ENCODE measurements at places on chromosomes 12 and 14.

DNA sequence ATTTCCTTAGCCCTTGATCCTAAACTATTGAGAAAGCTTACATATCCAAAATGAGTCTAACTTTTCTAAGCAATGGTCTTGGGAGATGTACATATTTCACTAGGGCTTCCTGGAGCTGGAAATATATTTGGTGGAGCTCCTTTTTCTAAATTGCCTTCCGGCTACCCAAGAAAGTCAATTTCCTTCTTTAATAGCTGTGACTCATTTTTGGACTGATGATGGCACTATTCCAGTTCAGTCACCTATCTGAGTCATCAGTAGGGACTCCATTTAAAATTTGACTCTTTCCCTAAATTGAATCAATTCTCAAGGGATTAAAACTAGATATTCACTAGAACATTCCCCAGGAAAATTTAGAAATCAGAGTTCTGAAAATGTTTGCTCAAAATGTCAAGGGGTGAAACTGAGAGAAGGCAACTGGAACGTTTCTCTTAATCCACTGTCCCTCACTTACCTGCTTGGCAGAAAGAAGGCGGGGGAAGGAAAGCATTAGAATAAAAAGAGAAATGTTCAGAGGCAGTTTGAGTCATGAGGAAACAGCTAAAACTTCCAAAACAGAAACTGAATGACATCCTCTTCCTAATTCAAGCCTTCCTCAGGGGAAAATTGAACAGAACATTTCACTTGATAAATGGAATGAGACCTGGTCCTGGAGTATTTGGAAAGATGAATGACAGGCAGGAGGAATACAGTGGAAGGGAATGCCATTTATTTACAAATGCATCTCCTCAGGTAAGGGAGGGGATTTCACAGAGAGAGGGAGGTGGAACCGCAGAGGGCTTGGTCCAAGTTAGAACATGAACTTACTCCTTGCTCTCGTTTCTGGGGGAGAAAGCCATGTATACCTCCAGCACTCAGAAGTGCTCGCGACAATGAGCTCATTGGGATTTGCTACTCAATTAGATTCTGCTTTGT is 91.2 kb downstream of the RGS6 start:
- DNase-seq = no peak

DNA sequence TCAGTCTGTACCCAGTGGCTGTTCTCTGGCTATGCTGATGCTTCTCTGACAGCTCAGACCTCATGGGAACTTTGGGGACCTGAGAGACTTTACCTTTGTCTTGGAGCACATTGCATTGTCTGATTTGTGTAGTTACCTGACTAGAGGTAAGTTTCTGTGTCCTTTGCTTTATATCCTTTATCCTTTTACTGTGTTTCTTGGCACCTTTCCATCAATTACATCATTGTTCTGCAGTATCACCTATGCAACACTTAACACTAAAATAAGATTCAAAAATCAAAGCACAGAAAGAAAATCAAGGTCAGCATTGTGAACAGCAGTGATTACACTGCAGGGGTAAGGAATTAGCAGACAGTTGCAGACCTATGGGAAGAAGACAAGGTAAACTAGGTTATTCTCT is 43.8 kb downstream of the SLC35F4 start:
- no peak for DNase-seq

GRCh38 chr14:76696361-76696760 is 64.9 kb upstream of the VASH1 start:
- DNase-seq = no peak

DNA sequence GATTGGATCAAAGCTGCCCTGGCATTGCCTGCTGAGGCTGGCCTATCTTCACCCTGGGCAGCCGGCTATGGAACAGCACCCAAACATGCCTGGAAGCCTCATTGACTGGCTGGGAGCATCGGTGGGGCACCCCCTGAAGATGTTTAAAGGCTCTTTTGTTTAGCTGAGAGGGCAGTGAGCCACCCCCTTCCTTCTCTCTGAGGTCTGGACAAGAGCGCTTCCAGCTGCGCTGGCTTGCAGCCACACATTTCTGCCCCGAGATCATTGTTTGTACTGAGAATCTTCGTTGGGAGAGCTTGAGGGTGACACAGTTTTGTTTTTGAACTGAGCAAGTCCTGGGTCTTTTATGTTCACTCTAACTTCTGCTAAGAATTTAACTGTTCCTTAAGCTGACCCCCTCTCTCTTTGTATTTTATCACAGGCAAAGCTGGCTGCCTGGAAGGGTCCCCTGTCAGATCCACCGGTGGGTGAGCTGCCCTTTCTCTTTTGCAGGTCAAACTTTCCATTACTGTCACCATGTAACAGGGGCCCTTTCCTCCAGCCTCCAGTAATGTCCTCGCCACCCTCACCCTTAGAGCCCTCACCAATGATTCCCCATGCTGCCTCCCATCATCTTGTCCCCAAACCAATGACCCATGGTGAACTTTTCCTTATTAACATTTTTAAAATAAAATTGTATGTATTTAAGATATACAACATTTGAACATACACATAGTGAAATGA is 212.2 kb downstream of the KIF26A start:
- DNase-seq = no peak

- DNase-seq = no peak
These were observed 55.1 kb upstream of the BCL11B start for GRCh38 chr14:99327050-99327449.

DNA sequence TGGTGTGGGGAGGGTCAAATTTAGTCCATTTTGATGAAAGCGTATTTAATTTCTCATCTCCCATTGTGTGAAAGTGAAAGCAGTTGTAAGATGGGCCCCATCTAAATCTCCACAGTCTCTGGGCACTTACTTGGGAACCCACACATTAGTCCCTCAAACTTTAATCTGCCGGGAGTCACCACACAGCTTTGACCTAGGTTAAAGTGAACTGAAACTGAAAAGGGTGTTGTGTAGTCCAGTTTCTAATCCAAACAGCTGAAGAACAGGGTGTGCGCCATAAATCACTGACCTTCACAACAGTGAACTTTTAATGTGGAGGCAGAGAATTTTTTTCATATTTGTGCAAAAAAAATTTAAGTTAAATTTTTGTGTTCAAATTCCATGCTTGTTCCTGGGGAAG is 48.4 kb upstream of the PTPRO start:
- DNase-seq = no peak

- DNase-seq = no peak
These were observed 53.8 kb downstream of the TESC start for GRCh38 chr12:117045160-117046010.

DNA sequence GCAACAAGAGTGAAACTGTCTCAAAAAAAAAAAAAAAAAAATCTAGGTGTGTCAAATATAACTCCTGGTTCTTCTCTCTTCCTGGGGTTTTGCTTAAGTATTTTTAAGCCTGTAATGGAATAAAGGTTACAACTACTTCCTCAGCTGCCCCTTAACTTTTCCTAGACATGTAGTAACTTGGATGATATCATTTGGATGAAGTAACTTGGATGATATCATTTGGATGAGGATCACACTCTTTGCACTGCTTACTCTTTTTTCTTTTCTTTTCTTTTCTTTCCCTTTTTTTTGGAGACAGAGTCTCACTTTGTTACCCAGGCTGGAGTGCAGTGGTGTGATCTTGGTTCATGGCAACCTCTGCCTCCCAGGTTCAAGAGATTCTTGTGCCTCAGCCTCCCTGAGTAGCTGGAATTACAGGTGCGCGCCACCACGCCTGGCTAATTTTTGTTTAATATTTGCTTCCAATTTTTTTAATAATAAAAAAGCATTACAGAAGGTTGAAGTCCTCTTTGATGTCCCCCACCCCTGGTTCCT is 775 bp upstream of the FAM186A start:
- no peak for DNase-seq

GRCh38 chr12:109693653-109694600 is 19.7 kb upstream of the FAM222A start:
- DNase-seq = no peak

DNA sequence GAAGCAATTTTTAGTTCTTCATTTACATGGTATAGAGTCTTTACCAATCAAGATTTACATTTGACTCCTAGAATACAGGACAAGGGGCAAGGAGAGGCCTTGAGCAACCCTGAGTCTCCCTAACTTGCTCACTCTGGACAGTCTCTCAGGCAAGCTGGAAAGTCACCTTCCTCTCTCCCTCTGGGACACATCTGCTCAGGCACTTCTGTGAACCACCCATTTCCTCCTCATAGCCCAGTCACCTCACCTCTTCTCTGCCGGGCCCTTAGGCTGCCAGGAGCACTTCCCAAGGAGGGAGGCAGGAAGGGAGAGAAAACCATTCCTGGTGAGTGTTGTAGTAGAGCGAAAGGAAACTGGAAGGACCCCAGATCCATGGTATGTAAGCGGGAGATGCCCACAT is 202.8 kb downstream of the TTC7B start:
- DNase-seq = no peak

- DNase-seq = peak; percentile 85
These were observed 6.0 kb upstream of the KRT83 start for GRCh38 chr12:52327052-52327829.

GRCh38 chr12:85043829-85044228 is 7.7 kb downstream of the LRRIQ1 start:
- no peak for DNase-seq

- no peak for DNase-seq
These were observed 5.9 kb downstream of the CLSTN3 start for GRCh38 chr12:7136071-7136470.

- no peak for DNase-seq
These were observed 3.4 kb downstream of the RHOF start for GRCh38 chr12:121789800-121790728.

DNA sequence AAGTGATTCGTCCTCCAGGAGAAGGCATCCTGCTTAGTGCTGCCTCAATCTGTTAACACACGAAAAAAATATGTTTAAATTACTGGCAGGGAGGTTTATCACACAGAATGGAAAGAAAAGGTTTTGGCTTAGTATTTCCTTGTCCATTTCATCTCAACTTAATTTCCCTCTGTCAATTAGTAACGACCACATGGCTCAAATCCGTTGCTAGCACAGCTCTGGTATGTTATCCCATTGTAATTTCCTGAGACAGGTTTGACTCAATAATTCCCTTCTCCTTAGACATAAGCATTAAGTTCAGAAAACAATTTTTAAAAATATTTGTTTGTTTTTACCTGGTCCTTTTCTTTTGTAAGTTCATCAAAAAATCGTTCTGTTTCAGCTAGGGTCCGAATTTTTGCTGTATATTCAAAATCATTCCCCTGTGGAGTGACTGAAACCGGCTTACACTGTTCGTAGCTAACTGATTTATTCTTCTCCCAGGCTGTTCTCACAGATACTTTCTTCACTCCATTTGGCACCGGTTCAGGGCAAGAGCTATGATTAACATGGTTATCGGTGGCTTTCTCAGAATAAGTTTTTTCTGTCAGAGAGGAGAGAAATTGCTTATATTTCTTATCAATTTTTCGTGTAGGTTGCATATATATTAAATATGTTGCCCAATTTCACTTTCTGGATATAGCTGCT is 10.1 kb upstream of the PITPNM2 start:
- no peak for DNase-seq

DNA sequence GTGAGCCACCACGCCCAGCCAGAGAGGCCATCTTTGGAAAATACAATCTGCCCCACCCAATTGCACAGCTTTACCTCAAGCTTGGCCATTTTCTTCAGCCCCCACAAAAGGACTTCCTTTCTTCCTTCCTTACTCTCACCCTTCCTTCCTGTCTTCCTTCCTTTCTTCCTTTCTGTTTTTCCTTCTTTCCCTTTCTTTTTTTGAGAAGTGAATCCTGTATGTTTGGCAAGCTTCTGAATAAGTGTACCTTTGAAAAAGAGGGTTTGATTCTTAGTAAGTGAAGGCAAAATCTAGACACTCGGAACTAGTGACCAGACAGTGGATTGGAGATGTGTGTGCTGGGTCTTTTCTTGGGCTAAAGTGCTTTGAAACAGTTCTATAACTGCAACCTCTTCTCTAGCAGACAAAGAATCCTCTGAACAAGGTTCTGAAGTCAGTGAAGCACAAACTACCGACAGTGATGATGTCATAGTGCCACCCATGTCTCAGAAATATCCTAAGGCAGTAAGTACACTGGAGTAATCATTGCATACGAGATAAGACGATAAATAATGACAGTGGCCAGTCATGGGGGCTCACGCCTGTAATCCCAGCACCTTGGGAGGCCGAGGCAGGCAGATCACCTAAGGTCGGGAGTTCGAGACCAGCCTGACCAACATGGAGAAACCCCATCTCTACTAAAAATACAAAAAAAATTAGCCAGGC is 49.5 kb downstream of the SUPT16H start:
- no peak for DNase-seq

DNA sequence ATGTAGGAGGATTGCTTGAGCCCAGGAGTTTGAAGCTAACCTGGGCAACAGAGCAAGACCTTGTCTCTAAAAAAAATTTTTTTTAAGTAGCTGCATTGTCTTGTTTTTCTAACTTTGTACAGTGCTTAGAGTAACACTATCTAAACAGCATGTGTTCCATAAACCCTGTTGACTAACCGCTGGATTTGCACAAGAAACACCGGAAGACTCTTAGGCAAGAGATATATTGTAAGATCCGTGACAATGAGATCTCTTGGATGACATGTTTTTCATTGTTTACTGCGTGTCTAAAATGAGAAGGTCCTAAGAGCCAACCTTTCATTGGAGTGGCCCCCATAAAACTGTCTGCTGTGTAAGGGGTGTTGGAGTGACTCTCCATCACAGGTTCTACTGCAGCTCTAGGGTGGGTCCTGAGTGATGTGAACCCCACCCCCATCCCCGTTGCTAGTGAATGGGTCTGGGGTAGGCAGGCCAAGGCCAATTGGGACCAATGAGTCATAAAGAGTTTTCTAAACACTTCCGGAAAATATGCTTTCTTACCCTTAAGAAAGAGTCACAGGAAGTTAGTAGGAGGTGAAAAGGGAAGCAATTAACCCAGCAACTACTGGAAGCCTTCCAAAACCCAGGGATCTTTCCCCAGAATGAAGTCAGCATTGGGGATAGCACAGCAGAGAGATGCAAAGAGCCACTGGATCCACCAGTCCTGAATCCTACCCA is 24.3 kb upstream of the PCNX1 start:
- DNase-seq = peak; percentile 83

DNA sequence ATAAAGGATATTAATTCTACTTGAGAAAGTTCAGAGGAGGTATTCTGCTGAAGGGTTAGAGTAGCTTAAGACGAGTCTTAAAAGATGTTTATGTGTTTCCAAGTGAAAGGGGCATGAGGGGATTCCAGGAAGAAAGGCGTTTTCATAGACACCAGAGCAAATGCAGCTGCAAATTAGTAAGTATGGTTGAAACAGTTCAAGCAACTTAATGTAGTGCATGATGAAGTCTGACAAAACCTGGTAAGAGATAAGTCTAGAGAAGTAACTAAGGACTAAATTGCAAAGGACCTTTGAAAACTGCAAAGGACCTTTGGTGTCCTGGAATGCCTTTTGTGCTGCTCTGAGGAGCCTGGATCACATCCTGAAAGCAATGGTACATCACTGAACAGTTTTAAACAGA is 11.5 kb downstream of the LUM start:
- no peak for DNase-seq

GRCh38 chr12:4158306-4158705 is 115.3 kb upstream of the CCND2 start:
- DNase-seq = no peak

All from AG09309 (cell line).